ENCODE measurements at places on chromosomes 7 and 10.

GRCh38 chr7:137810248-137810647 lies 36.5 kb downstream of the DGKI start:
- H3K27ac ChIP-seq, result no peak overlapping the region
- no peaks in the 10 kb centered on the region for H3K4me1 ChIP-seq
- H3K4me3 ChIP-seq, result no peak overlapping the region
- H3K27me3 ChIP-seq, result no peaks in the 10 kb centered on the region
- DNase-seq, result no peak

DNA sequence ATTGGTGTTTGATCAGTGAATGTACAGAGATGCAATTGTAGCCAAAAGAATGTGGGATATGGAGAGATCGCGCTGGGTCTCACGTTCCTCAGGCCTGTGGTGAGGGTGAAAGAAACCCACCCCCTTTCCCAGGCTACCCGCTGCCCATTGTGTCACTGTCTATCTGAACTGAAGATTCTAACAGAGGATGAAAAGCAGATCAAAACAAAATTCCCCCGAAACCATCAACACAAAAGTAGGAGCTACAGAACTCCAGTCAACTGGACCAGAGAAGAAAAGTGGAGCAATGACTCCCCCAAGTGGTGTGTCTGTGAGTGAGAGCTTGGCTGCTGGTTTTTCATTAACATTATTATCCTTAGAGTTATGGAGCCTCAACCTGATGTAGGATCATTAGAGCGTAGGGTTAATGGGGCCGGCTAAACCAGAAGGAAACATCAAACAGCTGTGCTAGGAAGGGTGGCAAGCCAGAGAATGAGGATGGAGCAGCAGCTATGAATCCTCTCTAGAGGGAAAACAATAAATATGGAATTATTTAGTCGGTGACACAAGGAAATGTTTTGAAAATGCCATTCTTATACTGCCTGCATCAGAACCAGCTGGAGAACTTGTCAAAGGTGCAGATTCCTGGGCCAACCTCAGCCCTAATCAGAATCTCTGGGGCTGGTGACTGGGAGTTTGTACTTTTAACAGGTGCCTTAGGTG lies 38.3 kb downstream of the AKR1B1 start:
- H3K4me1 ChIP-seq, result no peaks in the 10 kb centered on the region
- no peak overlapping the region for H3K27ac ChIP-seq
- DNase-seq, result no peak
- H3K4me3 ChIP-seq, result no peak overlapping the region

DNA sequence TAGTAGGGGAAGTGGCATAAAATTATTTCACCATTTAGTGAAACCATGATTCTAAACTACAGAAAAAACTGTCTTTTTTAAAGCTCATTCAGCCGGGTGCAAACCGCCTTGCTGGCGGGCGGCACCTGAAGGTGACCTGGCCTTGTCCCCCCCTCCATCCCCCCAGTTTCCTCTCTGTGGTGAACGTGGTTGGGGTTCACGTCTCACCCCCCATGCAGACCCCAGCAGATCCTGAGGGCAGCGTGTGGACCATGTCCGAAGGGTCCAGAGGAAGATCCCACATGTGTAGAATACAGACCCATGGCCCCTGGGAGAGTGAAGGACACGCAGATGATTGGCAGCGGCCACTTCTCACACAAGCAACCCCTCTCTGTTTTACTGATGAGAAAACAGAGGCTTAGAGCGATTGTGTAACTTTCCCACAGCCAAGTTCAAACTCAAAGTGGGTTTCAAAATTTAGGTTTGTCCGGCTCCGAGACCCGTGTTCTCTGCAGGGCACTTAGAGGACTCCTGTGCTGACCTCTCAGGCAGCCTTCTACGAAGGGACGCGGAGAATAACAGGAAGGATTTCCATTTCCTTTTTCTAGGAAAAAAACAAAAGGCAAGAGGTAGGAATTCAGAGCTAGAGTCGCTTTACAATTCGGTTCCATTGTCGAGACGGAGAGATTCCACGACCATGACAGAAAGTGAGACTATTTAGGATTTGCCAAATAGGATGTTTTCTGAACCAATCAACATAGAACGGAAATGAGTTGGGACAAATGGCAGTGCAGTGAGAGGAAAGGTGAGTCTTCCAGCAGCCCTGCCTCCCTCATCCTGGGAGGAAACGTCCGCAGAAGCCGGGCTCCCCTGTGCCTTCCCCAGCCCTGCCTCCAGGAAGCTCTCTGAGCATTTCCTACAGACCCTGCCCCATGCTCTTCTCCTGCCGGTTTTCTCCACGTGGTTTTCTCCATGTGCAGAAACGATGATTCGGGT lies 67.6 kb upstream of the PITRM1 start:
- no peaks in the 10 kb centered on the region for H3K4me1 ChIP-seq
- no peak overlapping the region for H3K4me3 ChIP-seq
- H3K27me3 ChIP-seq, result no peaks in the 10 kb centered on the region
- DNase-seq, result no peak
- peak overlapping the region; percentile 40 for H3K27ac ChIP-seq

- H3K27ac ChIP-seq, result no peak overlapping the region
- no peaks in the 10 kb centered on the region for H3K27me3 ChIP-seq
- H3K4me1 ChIP-seq, result no peaks in the 10 kb centered on the region
- no peaks in the 10 kb centered on the region for H3K36me3 ChIP-seq
- H3K4me3 ChIP-seq, result no peak overlapping the region
These were observed 36.4 kb downstream of the CPVL start for GRCh38 chr7:29109899-29110298.

DNA sequence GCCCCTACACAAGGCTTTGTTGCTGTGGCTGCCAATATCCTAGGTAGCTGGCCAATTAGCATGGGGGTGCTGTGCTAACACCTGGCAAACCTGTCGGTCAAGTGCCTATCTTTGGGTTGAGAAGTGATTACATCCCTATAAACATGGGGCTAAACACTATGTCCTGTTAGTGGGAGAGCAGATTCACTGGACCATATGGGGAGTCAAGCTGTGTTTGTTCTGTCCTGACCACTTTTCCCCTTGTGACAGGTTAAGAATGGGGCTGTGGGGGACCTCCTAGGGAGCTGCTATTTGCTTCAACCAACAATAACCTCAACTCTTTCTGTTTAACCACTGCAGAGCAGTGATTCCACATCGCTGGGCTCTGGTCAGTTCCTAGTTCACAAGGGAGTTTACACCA lies 151.5 kb upstream of the AOAH start:
- H3K4me1 ChIP-seq, result no peaks in the 10 kb centered on the region
- DNase-seq, result no peak
- no peaks in the 10 kb centered on the region for H3K27me3 ChIP-seq
- H3K4me3 ChIP-seq, result no peak overlapping the region
- no peak overlapping the region for H3K27ac ChIP-seq
- H3K36me3 ChIP-seq, result peaks cover 4% of the 10 kb centered on the region

- no peak overlapping the region for H3K27ac ChIP-seq
- no peaks in the 10 kb centered on the region for H3K36me3 ChIP-seq
- H3K4me1 ChIP-seq, result no peaks in the 10 kb centered on the region
- no peak overlapping the region for H3K4me3 ChIP-seq
- DNase-seq, result no peak
These were observed 61.9 kb upstream of the EBF3 start for GRCh38 chr10:130025811-130026485.

GRCh38 chr7:27071622-27072390 lies 24.0 kb downstream of the HOXA1 start:
- no peaks in the 10 kb centered on the region for H3K4me1 ChIP-seq
- no peaks in the 10 kb centered on the region for H3K36me3 ChIP-seq
- no peak overlapping the region for H3K4me3 ChIP-seq

- H3K4me3 ChIP-seq, result no peak overlapping the region
- H3K27me3 ChIP-seq, result no peaks in the 10 kb centered on the region
- DNase-seq, result no peak
- H3K4me1 ChIP-seq, result no peaks in the 10 kb centered on the region
These were observed 171.6 kb upstream of the NPSR1 start for GRCh38 chr7:34486371-34486770.

DNA sequence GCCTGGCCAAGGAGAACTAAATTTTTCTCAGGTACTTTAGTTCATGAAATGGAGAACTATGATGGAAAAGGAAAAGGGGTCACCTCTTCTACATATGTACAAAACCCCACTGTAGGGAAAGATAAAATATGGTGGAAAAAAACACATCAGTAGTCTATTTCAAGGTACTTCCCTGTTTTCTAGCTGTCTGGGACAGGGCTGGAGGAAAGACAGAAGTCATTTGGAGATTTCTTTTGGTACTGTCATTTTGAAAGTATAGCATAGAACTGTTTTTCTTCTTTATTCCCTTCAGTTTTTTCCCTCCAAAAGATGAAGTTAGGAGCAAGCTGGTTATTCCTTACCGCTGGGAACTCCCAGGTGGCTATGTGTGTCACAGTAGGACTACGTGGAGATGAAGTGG lies 196.1 kb downstream of the DOCK4 start:
- no peak for DNase-seq
- H3K4me3 ChIP-seq, result no peak overlapping the region
- no peaks in the 10 kb centered on the region for H3K27me3 ChIP-seq
- H3K4me1 ChIP-seq, result no peaks in the 10 kb centered on the region
- no peaks in the 10 kb centered on the region for H3K36me3 ChIP-seq

DNA sequence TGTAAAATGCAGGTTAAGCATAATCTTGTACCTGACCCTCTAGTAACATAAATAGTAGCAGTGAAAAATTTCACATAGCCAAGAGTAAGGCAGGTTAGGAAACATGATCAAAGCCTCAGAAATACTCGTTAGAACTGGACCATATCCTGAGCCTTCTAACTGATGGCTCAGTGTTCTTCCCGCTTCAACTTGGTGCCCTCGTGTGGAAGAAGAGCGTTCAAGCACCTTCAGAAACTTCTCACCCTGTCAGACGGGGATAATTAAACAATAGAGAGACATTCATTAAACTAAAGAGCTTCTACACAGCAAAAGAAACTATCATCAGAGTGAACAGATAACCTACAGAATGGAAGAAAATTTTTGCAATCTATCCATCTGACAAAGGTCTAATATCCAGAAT lies 124.5 kb downstream of the MYOF start:
- H3K4me1 ChIP-seq, result no peaks in the 10 kb centered on the region
- no peaks in the 10 kb centered on the region for H3K27me3 ChIP-seq
- H3K36me3 ChIP-seq, result no peaks in the 10 kb centered on the region

DNA sequence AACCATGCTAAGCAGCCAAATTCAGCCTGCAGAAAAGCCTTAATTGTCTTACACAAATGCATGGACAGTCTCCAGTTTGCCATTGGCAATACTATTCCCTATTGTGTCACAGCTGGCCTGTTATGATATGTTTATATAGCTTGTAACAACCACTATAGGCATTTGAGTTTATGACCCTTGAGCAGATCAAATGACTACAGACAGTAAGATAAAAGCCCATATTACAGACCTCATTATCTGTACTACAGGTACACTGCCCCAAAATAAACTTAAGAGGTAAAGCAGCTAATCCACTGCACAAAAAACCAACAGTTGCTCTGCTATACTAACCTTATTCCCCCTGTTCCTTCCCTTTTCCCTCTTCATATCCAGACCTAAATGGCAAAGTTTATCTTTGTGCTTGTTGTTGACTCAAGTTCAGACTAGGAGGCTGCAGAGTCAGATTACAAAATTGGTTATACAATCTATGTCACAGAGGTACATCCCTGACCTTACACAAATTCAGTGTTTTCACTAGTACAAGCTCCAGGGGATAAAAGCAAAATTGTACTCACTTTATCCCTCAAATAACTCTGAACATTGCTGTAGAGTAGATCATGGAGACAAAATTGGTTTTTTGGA lies 218.4 kb downstream of the GRM8 start:
- H3K27me3 ChIP-seq, result no peaks in the 10 kb centered on the region
- H3K4me3 ChIP-seq, result no peak overlapping the region
- DNase-seq, result no peak

DNA sequence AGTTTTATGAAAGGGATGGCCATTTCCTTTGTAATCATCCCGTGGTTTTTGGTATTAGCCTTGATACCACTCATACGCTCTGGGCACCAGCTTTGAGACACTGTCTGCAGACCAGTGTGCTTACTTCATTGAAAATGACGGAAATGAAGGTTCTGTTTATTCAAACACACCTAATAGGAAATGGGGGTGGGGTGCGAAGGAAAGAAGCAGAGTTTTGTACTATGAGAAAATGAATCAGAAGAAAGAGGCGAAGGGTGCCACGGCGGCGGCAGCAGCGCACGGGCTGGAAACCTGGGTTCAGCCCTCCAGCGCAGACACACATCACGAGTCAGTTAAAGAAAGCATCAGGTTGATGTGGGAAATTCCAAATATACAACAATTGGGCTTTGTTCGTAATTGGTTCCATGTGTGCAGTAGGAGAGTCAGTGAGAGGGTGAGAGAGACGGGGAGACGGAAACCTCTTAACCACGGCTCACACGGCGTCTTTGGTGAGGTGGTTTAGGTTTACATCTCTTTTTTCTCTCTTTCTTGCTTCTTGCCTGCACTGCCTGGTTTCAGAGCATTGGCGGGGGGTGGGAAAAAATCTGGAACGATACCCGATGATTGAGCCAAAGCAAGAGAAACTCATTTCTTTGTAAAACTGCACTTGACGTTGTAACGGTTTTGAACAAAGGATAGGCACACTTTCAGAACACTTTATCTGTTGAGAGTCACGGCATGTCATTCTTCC lies 321.2 kb downstream of the FRMD4A start:
- peaks cover 7% of the 10 kb centered on the region for H3K4me1 ChIP-seq
- DNase-seq, result no peak
- H3K27me3 ChIP-seq, result no peaks in the 10 kb centered on the region
- no peaks in the 10 kb centered on the region for H3K36me3 ChIP-seq
- peak overlapping the region; percentile 22 for H3K4me3 ChIP-seq

DNA sequence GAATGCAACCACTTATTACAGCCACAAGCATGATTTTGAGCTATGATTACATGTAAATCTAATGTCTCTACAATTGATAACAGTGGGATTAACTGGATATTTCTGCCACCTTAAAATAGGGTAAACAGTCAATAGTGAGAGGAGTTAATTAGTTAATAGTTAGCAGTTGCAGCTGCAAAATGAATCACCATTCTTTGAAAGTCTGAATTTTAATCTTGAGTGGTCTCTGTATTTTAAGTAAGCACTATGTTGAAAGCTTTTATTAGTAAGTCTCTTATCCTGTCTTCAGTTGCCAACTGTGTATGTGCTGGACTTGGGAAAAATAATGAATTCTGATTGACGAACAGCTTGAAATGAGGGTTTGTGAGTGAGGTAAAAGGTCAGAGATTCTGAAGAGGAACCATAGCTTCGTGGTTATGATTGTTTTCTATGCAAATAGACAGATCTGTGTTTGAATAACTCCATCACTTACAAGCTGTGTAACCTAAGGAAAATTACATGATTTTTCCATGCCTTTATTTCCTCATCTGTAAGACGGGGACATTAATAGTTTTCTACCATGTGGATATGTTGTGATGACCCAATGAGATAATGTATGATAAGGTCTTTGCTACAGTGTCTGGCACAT lies 75.2 kb downstream of the RNLS start:
- no peaks in the 10 kb centered on the region for H3K36me3 ChIP-seq
- DNase-seq, result no peak
- H3K27ac ChIP-seq, result no peak overlapping the region
- no peaks in the 10 kb centered on the region for H3K27me3 ChIP-seq
- no peak overlapping the region for H3K4me3 ChIP-seq
